NCI-H1048 (cell line): ENCODE measurements at places on chromosomes 3 and 15.

GRCh38 chr3:101123081-101123480 lies 129.9 kb upstream of the ABI3BP start:
- DNase-seq: no peak

- DNase-seq: no peak
Observed at GRCh38 chr3:143476965-143477640, 357.5 kb downstream of the CHST2 start.

- DNase-seq: no peak
Observed at GRCh38 chr3:107441617-107442016, 64.4 kb downstream of the CCDC54 start.

DNA sequence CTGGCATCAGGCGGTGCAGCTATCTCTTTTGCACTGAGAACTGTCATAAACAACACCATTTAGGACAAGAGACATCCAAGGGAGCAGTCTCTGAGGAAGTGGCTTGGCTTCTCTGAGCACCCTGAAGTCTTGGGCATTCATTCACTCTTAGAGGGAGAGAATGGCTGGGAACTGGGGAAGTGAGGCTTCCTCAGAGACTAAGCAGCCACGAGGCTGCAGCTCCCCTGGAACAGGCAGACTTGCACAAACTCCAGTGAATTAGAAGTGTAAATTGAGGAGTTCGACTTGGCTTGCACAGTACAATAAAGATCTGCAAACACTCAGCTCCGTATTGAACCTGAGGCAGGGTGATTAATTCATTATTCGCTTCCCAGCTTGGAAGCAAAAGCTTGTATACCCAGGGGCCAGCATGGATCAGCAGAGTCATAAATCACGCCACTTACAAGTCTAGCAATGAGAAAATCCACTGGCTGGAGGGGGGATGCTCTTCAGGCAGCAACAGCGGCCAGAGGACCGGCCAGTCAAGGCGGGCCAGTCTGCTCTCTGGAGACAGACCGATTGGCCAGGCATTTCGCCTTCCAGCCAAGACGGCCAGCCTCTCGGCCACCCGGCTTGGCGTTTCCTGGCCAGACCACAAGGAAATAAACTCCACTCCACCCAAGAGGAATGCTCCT lies 118.8 kb upstream of the ADPGK start:
- no peak for DNase-seq

DNA sequence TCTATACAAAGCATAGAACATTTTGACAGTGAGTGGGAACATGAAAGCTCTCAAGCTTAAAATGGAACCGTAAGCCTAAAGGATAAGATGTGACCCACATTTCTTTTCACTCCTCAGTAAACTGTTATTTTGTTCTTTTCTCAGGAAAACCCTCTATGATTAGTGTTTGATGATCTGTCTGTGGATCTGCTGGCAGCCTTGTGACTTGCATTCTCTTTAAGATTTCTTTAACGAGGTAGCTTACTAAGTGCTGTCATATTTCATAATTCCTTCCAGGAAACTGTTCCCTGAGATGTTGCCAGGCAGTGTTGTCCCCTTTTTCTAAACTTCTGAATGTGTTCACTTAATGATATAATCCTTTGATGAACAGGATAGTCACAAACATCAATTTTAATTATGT lies 167.6 kb downstream of the PYDC2 start:
- no peak for DNase-seq
